Effector memory CD8-positive, alpha-beta T cell (primary cell): ENCODE measurements at places on chromosomes 12 and 14.

DNA sequence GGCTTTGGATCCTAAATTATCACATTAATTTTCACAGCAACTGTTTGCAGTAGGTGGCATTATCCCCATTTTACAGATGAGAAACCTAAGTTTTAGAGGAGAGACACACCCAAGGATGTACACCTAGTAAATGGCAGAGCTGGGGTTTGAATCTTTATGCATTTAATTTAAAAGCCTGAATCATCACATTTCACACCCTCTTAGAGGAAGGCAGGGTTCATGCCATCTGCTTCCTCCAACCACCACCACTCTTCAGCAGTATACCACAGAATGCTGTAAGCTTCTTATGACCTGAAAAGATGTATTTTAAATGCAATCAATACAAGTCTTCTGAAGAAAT, 90.3 kb downstream of the CRADD start:
- no peak for DNase-seq

DNA sequence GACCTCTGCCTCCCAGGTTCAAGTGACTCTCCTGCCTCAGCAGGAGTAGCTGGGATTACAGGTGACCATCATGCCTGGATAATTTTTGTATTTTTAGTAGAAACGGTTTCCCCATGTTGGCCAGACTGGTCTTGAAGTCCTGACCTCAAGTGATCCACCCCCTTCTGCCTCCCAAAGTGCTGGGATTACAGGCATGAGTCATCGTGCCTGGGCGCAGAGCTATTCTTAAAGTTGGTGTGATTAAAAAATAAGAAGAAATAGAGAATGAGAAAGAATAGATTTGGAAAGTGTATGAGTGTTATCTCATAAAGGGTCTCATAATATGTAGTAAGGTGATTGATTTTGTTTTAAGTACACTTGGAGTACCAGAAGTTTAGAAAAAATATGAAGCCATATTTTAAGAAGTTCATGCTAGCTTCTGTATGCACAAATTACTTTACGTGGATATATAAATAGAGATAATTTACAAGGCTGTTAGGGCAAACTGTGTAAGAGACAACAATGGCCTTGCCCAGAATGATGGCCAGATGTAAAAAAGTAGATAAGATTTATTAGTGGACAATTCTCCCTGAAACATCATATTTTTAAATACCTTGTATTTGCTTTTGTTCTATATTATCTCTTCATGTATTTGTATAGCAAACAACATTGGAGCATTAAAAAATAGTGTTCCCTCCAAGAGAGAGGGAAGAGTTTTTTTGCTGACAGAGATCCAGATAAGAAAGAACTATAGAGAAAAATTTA, 1108.5 kb downstream of the SLC16A7 start:
- no peak for DNase-seq

- DNase-seq: no peak
Measured at GRCh38 chr12:8823565-8824300, 1.3 kb downstream of the A2ML1 start.

GRCh38 chr14:56979936-56980335, 169.7 kb upstream of the OTX2 start:
- no peak for DNase-seq

DNA sequence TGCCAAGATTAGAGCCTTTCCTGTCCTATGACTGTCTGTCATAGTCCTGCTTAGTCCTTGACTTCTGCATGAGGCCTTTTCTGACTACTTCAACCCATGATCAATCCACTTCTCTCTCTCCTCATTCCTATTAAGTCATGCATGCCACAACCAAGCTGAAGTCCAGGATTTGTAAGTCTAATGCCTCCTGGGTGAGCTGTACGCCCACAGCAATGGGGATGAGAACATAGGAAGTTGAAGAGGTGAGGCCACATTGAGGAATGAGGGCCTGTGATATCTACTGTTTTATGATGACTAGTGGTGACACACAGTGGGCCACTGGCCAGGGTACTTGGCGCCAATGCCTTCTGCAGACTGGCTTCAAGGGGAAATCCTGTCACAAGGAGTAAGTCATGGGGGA, 994.1 kb upstream of the TMEM132C start:
- no peak for DNase-seq

- DNase-seq: no peak
Measured at GRCh38 chr12:11758510-11759493, 109.3 kb downstream of the ETV6 start.

- no peak for DNase-seq
Measured at GRCh38 chr12:325906-326305, 63.2 kb downstream of the KDM5A start.

- no peak for DNase-seq
Measured at GRCh38 chr14:23883684-23884540, 69.7 kb upstream of the DHRS4 start.

DNA sequence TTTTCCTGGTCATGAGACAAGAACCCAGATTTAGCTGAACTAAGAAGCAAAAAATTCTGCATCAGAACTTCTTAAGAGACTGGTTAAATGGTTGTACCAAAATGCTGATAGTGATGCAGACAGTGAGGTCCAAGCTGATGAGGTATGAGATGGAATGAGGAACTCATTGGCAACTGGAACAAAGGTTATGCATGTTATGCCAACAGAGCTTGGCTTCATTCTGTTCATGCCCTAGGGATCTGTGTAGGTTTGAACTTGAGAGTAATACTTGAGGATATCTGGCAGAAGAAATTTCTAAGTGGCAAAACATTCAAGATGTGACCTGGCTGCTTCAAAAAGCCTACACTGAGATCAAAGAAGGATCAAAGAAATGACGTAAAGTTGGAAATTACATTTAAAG, 398.0 kb downstream of the FSCB start:
- DNase-seq: no peak

DNA sequence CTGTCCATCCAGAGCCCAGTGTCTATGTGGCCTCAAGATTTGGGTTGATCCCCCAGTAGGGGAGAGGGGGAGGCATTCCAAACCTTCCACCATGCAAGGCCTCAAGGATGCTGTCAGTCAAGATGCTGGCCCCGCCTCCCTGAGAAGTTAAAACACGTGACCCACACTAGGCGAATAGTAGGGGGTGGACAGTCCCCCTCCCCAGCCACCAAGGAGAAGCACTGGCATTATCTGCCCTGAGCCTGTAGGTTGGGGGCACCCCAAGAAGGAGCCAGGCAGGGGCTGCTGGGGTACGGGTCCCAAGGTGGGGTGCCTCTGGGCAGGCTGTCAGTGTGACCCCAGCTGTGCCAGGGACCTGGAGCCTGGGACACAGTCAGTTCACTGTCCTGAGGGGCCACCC, 2.3 kb downstream of the SLC25A29 start:
- no peak for DNase-seq

DNA sequence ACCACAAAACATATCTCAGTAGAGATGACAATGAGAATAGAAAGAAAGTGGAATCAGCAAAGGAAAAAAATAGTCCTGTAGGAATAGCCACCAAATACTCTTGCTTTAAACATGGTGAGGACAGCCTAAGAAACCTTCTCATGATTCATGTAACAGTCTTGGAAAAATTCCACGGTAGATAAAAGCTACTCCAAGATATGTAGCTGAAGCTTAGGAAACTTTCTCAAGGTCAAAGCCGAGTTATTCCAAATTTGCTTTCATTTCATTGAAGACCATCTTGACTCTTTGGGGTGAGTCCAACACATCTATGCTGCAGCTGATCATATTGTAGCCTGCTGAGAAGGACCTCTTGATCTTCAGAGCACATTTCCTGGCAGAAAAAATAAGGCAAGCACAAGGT, 157.6 kb downstream of the PAH start:
- DNase-seq: no peak

DNA sequence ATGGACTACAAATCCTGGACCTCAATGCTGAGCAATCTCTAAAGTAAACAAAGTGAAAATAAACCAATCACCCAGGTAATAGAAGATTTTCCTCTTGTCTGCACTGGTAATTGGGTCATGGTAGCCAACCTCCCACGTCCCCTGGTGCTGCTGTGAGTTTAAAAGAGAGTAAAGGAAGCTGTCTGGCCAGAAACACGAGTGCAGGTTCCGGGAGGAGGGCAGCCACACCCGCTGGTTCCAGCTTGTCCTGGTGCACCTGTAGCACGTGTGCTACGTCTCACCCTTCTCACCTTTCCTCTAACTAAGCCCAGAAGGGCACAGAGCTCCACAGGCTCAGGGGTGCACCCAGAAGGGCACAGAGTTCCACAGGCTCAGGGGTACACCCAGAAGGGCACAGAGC, 5.4 kb downstream of the CRACR2A start:
- DNase-seq: peak; percentile 39

- no peak for DNase-seq
Measured at GRCh38 chr12:115313929-115314328, 630.0 kb upstream of the TBX3 start.

DNA sequence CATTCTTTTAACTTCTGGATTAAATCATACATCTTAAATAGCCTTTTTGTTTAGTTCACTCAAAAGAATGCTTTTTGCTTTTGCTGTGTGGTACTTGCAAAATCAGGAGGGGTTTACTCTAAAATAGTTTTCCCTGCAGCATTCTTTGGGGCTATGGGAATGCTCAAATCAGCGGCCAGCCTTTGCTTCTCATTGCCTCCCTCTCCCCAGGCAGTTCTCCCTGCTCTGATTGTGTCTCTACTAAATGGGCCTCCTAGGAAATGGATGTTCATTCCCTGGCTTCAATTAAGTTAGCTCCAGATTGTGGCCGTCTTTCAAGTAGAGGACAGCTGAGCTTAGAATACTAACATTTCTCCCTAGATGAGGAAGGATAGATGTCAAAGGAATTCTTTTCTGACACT, 4.4 kb downstream of the TULP3 start:
- DNase-seq: no peak

- no peak for DNase-seq
Measured at GRCh38 chr12:55673638-55674037, 34.1 kb downstream of the ITGA7 start.

DNA sequence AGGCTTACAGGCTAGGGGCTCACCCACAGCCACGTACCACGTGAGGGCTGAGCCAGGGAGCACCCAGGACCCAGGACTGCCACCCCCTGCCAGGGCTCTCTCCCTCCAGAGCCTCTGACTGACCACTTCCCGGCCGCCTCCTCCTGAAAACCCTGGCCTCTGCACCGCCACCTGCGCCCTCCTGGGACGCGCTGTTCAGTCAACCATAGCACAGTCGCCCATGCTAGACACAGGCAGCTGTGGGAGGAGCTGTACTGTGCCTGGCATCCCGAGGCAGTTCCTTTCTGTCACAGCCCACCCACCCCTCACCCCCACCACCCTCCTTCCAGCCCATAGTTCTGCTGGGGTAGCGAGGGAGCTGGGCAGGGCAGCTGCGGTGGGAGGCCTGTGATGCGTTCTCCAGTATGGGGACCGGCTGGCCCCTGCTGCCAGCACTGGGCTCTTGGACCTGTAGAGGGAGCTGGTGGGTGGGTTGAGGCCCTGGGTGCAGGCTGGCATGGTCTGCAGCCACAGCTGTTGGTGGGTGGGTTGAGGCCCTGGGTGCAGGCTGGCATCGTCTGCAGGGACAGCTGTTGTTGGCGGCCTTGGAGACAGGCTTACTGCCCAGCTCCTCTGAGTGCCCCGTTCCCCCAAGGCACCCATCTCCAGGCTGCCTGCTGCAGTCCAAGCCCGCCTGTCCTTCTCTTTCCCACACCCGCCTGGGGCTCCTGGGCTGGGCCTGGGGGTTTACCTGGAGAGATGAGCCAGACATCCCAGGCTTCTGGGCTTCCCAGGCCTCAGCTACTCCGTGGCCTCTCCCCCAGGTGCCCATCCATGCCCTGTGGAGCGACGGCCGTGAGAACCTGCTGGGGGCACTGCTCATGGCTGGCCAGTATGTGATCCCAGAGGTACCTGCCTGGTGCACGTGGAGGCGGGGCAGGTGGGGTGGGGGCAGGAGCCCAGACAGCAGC, 11.5 kb downstream of the ASPG start:
- no peak for DNase-seq

GRCh38 chr12:29158115-29158763, 9.2 kb downstream of the FAR2 start:
- no peak for DNase-seq

- no peak for DNase-seq
Measured at GRCh38 chr12:125552295-125552694, 487.1 kb downstream of the AACS start.

DNA sequence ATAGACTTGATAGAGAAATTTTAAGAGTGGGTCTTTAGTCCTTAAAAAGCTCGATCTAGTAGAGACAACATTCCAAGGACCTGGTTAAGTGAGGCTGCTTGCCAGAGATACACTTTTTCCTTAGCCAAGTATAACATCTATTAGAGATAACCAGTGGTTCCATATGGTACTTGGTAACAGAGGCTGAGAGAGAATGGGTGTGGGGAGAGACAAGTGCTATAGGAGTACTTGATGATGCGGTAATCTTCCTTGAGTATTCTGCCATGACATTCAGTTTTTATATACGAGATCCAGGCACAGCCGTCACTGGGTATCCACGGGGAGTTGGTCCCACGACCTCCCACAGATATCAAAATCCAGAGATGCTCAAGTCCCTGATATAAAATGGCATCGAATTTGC, 77.4 kb upstream of the REP15 start:
- no peak for DNase-seq

DNA sequence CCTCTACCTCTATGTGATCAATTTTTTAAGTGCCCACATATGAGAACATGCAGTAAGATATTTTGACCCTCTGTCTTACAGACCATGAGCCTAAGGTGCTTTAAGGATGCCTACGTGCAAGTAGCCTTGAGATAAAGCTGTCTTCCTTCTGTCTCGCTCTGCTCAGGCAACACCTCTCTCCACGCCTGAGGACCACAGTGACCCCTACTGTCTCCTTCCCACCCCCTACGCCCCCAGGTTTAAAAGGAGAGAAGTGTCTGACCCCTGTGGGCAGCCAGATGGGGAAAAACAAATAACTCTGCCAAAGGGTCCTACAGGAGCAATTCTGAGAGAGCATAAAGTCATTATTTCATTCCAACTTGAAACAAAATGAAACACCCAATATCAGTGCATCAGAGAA, 286.4 kb upstream of the TMEM132C start:
- no peak for DNase-seq

GRCh38 chr14:90627478-90627877, 188.8 kb downstream of the TTC7B start:
- no peak for DNase-seq
